Stimulated activated CD8-positive, alpha-beta memory T cell treated with anti-CD3 and anti-CD28 coated beads, Interleukin-2, amount 100 ng/mL, for 48 hours (primary cell): ENCODE measurements at places on chromosomes 11 and 22.

GRCh38 chr22:26259510-26259909 lies 90.2 kb downstream of the SEZ6L start:
- no peak for DNase-seq

DNA sequence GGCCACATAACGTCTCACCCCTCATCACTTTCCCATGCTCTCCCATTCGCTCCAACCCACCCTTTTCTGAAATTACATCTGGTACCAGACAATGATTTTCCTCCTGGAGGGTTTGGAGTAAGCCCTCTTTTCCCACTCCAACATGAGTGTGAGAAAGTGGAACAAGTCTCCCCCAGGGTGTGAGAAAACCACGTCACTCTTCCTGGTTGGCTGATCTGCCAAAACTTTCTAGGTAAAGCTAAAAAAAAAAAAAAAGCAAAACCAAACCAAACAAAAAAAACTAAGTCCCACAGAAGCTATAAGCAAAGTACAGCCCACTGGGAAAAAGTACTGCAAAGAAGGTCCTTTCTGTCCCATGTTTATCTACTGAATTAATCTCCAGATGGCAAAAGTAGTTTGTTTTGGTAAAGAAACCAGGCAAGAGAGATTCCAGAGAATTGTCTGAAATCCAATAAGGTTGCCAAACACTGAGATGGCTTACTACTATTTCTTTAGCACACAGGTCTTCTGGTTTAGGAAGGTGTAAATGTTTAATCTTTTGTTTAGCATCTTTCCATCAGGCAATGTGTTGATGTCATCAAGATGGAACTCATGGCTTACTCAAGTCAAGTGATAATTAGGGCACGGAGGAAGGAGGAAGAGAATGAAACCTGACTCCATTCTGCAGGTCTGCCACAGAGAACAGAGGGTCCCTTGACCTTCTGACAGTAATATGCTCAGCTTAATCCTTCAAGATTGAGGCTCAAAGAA lies 395.6 kb downstream of the LARGE1 start:
- no peak for DNase-seq

GRCh38 chr11:27857588-27857987 lies 157.3 kb upstream of the BDNF start:
- no peak for DNase-seq

DNA sequence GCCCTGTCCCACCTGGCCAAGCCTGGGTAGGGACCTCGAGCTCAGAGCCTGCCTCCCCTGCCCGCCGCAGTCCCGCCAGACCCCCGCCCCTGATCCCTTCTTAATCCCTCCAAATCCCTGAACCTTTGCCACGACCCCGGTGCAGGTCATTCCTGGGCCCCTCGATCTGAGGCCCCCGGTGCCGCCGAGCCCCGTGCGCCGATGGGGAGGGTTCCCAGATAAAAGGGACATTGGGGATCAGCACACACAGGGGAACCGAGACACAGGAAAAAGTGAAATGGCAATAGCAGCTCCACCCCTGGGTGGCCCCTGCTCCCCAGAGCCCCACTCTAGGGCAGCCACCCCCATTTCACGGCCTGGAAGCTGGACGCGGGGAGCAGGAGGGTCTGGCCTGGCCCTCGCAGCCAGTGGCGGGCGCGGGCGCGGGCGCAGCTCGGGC lies 1.3 kb upstream of the WNT7B start:
- no peak for DNase-seq

- no peak for DNase-seq
Measured at GRCh38 chr11:83158965-83159901, 2.3 kb downstream of the PCF11 start.

DNA sequence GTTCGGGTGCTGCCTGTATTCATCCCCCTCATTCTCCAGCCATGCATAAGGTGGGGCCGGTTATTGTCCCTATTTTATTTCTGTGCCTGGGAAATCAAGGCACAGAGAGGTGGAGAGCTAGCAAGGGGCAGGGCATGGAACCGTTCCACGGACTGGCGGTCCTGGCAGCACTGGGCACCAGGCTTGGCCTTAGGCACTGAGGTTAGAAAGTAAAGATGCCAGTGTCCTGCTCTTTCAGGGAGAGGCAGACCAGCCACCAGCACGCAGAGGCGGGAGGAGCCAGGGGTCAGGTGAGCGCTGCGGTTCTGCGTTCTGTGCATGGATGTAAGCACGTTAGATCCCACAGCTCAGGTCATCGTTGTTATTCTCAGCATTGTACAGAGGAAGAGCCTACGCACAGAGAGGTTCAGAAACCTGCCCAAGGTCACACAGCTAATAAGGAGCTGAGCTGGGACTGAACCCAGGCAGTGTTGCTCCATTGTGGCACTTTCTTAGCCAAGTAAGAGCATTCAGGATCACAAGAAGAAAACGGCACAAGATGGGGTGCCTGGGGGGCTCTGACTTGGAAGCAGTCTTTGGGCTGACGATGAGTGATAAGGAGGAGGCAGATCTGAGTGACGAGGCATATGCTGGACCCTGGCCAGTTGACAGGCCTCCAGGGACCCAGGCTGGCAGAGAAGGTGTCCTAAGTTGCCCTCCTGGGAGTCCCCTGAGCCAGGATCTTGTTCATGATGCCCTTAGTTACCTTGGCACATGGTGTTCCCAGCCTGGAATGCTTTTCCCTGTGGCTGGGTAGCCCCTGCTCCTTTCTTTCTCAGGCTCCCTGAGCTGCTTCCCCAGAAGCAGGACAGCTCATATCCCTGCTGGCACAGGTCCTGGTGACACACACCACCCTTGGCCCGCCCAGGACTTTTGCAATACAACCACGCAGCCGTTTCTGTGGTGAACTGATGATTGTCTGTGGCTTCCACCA lies 41.1 kb downstream of the OSBPL5 start:
- no peak for DNase-seq

DNA sequence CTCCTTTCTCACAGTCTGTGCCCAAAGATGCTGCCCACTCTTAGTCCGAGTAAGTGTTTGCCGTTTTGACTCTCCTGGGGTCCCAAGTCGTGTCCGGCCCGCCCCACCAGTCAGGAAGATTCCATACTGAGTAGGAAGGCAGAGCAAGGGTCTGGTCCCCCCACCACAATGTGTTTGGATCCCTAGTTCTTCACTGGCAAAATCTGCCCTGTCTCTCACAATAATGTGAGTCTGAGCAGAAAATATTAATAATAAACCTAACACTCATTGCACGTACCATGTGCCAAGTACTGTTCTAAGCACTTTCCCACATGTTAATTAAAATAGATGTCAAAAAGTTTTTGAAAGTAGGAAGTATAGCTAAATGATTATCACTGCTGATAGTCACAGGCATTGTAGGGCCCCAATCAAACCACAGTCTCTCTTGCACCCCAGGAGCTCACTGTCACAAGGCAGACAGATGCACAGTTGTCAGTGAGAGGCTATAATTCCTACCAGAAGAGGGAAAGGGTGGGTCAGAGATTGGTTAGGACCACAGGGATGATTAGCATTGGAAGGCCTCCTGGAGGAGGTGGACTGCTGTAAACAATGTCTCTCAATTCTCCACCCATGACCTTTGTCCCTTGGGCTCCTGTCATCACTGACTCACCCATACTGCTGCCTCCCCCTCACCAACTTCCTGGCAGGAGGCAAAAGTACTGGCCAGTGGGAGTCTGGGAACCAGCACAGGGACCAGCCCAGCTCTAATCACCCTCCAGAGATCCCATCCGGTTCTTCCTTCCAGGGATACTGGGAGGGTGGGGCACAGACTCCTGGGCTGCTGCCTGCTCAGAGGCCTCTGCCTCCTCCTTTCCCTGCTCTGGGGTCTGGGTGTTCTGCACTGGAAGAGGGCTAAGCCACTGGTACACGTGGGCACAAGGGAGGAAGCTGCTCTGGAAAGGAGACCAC lies 1.0 kb upstream of the POLD4 start:
- no peak for DNase-seq

GRCh38 chr22:18085188-18085587 lies 7.4 kb downstream of the PEX26 start:
- DNase-seq = no peak

DNA sequence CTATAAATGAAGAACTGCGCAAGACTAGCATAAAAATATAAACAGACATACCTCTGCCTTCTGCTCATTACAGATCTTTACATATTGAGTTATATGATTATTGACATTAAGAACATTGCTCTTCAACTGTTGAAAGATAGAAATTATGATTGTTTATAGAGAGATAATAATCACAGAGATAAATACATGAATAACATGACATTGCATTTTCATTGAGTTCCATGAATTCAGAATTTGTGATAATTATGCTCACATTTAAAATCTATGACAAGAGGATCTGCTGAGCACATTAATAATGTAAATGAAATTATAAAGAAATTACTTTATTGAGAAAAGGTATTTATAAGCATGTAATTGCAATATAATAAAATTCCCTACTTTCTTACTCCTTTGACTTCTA lies 24.8 kb downstream of the KIF18A start:
- DNase-seq = no peak

GRCh38 chr11:9651899-9652748 lies 11.8 kb upstream of the SWAP70 start:
- no peak for DNase-seq

- DNase-seq = no peak
Measured at GRCh38 chr11:56916587-56916986, 72.1 kb upstream of the OR5AK2 start.

- no peak for DNase-seq
Measured at GRCh38 chr11:1545432-1545831, 26.6 kb downstream of the DUSP8 start.

DNA sequence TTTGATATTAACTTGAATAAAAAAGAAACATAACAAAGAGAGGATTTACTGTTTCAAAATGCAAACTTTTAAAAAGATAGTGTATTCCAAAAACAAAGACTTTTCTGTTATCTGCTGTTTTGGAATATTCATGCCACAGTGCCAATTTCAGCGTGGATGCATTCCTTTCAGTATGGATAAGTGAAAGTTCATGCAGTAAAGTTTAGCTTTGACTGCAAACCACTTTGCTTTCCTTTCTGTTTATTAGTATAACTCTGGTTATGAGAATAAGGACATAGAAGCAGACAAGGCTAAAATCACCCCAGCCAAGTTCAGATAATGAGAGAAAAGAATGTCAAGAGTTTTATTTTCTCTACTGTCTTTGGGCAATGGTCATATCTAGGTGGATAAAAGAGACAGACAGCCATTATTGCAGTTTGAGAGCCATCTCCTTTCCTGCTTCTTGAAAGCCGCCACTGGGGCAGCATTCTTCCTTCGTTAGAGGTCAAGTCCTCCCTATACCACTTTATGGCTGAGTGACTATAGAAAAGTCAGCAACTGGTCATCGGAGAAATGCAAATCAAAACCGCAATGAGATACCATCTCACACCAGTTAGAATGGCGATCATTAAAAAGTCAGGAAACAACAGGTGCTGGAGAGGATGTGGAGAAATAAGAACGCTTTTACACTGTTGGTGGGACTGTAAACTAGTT lies 82.4 kb upstream of the BLID start:
- DNase-seq = no peak

GRCh38 chr22:37748659-37749058 lies 51.8 kb downstream of the TRIOBP start:
- DNase-seq = no peak

DNA sequence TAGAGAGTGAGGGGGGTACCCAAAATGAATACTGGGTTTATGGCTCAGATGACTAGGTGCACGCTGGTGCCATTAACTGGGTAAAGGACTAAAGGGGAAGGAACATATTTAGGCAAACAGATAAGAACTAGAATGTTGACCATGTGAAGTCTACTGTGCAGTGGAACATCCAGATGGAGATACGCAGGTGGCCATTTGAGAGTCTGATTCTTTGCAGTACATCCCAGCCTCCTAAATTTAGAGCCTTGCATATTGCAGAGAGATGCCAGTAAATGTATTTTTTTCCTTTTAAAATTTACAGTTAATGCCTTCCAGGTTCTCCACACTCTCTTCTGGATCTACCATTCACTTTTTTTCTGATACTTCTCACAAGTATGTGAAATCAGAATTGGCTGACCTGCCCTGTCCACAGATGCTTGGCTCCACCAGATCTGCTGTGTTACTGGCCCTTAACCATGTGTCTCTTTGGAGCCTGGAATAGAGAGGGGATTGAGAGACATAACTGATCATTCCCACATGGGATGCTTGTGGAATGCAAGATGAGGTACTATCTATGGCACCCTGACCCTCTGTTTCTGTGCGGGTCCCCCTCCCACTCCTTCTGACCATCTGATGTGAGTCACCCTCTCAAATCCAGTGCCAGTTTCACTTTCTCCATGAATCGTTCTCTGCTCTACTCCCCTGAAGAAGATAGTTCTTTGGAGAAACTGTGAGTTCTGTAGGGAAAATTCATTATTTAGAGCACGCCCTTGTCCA lies 77.0 kb upstream of the NCAM1 start:
- no peak for DNase-seq

DNA sequence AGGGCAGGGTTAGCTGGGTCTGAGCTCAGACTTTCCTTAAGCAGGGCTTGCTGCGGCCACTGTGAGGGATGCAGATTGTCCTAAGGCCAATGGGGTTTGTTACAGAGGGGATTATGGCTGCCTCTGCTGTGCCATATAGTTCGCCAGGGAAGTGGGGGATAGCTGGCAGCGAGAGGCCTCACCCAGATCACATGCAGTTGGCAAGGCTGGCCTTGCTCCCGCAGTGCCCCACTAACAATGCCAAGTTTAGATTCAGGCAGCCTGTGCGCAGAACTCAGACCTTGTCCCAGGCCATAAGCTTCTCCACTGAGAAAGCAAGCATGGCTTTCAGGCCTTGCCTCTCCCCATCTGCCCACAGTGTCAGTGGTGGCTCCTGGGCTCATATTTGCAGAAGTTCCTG lies 4.7 kb upstream of the APOL2 start:
- DNase-seq = no peak

- no peak for DNase-seq
Measured at GRCh38 chr11:70478166-70478890, 80.0 kb downstream of the CTTN start.

DNA sequence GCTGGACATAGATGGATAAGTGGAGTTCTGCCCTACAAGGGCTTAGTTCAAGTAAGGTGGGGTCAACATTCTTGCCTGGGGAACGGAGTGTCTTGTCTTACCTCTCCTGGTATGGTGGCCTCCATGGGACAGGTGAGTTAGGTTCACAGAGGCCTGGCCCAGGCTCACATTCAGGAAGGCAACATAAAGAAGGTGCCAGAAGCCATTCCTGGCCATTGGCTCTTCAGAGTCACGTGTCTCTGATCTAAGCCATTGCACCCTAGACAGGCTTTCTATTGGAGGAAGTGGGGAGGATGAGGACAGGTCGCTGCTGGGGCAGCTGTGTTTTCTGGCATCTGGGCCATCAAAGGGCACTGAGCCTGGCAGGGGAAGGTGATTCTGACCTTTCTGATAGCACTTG lies 14.8 kb downstream of the LMO2 start:
- no peak for DNase-seq

DNA sequence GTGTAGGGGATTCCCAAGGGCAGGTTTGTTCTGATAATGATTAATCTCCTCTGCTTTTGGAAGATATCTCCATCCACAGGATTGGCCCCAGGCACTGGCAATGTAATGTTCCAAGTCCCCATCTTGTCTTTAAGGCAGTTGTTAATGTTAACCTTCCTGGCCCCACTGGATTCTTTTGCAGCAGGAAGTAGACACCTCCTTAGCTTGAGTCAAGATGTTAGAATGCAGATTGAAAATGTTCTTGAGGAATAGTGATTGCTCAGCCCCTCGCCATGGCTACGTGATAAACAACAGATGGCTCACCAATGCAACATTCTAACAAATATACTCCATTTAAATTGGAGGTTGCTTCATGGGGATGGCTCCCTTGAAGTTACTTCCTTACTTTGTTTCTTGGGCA lies 7.3 kb downstream of the HEPHL1 start:
- DNase-seq = no peak
